Mesenteric fat pad (tissue), 1 donor: ENCODE measurements at places on chromosomes 4 and X.

- no peak for DNase-seq
Observed at GRCh38 chrX:50691820-50692219, 122.2 kb downstream of the SHROOM4 start.

DNA sequence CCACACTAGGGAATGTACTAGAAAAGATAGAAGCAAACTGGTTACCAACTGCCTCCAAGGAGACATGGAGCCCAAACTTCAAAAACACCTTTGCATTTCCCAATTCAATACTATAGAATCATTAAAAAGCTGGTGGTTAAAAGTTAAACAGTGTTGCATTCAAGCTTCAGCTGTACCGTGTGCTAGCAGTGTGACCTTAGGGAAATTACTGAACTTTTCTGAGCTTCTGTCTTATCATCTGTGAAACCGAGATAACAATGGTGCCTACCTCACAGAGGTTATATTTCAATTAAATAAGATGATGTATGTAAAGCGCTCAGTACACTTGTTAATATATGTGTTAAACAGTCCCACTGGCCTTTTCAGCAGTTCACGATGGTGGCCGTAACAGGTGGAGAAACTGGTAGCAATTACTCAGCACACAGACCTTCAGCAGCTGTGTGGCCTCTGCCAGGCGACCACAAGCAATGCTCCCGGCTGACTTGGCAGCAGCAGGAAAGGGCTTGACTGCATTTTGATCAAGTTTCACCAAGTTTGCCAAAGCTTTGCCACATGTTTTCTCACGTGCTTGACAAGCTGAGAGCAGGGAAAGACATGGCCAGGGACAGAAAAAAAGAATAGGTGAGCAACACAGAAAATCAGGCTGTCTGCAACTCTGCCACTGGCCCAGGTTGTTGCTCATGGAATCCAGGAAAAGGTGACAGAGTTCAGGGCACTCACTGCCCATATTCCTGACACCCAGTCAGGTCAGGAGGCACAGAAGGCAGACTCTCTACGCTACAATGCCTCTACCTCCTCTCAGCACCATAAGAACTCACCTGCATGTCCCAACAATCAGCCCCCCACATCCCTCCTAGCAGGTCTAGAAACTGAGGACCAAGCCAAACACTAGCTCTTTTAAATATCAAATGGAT is 72.1 kb downstream of the PARM1 start:
- no peak for DNase-seq

DNA sequence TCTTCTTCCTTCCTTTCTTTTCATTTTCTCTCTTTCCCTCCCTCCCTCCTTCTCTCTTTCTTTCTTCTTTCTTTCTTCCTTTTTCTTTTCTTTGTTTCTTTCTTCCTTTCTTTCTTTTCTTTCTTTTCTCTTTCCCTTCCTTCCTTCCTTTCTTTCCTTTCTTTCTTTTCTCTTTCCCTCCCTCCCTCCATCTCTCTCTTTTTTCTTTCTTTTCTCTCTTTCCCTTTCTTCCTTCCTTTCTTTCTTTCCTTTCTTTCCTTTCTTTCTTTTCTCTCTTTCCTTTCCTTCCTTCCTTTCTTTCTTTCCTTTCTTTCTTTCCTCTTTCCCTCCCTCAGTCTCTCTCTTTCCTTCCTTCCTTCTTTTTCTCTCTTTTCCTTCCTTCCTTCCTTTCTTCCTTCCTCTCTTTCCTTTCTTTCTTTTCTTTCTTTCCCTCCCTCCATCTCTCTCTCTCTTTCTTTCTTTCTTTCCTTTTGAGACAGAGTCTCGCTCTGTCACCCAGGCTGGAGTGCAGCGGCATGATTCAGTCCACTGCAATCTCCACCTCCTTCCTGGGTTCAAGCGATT is 44.4 kb downstream of the CRLF2 start:
- no peak for DNase-seq

DNA sequence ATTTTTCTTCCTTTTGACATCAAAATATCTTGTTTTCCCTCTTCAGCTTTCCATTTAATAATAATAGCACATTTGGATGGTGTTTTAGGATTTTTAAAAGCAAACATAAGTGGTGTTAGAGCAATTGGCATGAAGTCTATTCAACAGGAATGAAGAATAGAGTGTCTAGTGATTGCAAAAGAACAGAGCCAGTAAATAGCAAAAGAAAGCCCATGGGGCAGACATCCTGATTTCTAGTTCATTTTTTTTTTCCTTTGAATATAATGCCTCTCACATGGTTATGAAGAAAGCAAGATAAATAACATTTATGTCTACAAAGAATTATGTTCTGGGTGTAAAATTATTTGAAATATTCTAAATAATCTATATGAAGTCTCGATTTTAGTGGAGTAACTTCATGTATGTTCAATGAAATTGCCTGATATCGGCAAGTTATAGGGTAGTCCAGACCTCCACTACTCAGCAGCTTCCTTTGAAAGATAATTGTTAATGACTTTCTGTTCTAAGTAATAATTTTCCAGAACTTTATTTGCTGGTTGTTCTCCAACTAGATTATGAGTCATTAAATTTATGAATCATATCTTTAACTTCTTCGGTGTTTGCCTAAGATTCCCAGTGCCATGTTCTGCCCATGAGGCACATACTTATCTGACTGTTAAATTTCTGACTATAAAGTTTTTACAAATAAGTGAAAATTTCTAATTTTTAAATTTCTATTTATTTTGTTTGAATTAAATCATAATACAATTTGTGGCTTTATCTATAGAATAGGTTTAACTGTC is 587.9 kb downstream of the TLL1 start:
- DNase-seq = no peak

DNA sequence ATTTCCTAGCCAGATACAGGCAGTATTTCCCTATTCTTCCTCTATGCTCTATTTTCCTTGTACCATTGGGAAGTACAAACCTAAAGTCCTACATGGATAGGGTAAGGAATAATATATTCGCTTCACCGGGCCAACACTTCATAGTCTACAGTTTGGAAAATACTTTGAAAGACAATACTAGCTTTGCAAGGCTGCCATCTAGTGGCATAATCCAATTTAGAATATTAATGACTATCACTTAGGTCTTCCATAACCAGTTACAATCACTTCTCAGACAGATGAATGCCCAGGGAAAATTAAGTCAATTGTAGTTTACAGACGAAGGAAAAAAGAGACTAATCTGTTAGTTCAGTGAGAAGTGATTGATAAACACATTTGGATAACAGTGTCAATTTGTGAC is 141.0 kb upstream of the FAM47C start:
- DNase-seq = no peak

GRCh38 chr4:15765910-15766697 is 12.0 kb upstream of the CD38 start:
- DNase-seq = no peak

- no peak for DNase-seq
Observed at GRCh38 chrX:106510713-106511403, 100.9 kb upstream of the RADX start.

- no peak for DNase-seq
Observed at GRCh38 chr4:75289914-75290582, 224.2 kb downstream of the RCHY1 start.
